ENCODE measurements at places on chromosomes 2 and 18. TPM values are rescaled to one million over a fixed set of nuclear protein-coding genes. Genes with fewer than 3 reads are reported as not detected.

The CLEC4F gene
- 0.13 TPM for total RNA-seq

The SLC40A1 gene
- 40.3 TPM for total RNA-seq

The KCNIP3 gene
- total RNA-seq, result 15.8 TPM

- no peaks in the 10 kb centered on the region for H3K27me3 ChIP-seq
- no peak for DNase-seq
- H3K36me3 ChIP-seq, result no peaks in the 10 kb centered on the region
- H3K4me1 ChIP-seq, result no peaks in the 10 kb centered on the region
These were observed 495.9 kb downstream of the IRS1 start for GRCh38 chr2:226303707-226304106.

- peaks cover 21% of the 10 kb centered on the region for H3K4me1 ChIP-seq
- no peak overlapping the region for H3K4me3 ChIP-seq
- DNase-seq, result no peak
- no peaks in the 10 kb centered on the region for H3K36me3 ChIP-seq
- no peak overlapping the region for H3K27ac ChIP-seq
These were observed 9.8 kb upstream of the MGAT5 start for GRCh38 chr2:134244086-134244485.

DNA sequence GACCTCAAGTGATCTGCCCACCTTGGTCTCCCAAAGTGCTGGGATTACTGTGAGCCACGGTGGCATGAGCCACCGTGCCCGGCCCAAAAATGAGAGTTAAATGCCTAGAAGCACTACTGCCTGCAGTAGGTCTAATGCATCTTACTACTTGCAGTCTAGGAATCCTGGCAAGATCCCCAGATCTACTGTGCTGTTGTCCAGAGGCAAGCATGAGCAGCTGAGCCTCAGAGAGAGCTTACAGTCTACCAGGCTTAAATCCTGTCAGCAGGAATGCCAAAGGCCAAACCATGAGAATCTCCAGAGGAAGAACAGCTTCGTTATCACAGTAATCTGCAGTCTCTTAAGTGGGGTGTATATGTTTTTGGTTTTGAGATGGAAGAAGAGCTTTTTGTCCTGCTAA, 54.4 kb downstream of the XRCC5 start:
- DNase-seq, result no peak
- H3K27ac ChIP-seq, result no peak overlapping the region
- no peaks in the 10 kb centered on the region for H3K27me3 ChIP-seq
- H3K4me3 ChIP-seq, result no peak overlapping the region

GRCh38 chr18:9066817-9067306, 35.6 kb upstream of the NDUFV2 start:
- no peaks in the 10 kb centered on the region for H3K27me3 ChIP-seq
- no peak overlapping the region for H3K4me3 ChIP-seq
- H3K4me1 ChIP-seq, result no peaks in the 10 kb centered on the region

- no peak overlapping the region for H3K4me3 ChIP-seq
- DNase-seq, result no peak
- H3K36me3 ChIP-seq, result no peaks in the 10 kb centered on the region
- no peaks in the 10 kb centered on the region for H3K27me3 ChIP-seq
- no peak overlapping the region for H3K27ac ChIP-seq
These were observed 312.4 kb downstream of the DCC start for GRCh38 chr18:52652391-52652790.

DNA sequence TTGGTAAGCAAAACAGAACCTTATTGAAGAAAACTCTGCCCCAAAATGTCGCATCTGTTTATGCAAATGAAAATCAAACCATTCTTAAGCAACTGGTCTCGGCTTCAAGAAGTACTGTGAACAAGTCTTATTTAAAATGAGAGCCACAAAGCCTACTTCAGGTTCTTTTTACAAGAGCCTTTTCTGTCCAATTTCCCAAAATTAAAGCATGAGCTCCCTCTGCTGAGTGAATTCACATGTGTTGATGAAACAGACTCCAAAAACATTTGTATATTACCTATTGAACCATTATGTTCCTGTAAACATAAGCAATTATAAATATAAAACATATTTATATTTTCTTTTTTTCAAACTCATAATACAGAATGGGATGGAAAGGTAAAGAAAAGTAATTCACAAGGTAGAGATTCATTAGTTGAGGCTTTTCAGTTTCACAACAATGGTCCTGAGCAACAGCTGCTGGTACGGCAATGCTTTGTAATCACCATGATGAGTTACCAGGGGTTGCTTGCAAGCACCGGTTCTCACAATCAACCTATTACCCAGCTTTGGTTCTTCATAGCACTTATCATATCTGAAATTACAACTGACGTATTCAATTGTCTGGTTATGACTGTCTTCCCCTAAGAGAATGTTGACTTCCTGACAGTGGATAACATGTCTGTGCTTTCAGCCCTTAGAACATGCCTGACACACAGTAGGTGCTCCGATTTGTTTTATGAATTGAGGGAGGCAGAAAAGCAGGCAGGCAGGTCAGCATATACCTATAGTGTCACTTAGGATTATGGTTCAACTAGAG, 108.4 kb upstream of the BZW1 start:
- peaks cover 8% of the 10 kb centered on the region for H3K27me3 ChIP-seq
- H3K4me3 ChIP-seq, result no peak overlapping the region
- H3K4me1 ChIP-seq, result no peaks in the 10 kb centered on the region
- no peak for DNase-seq
- no peak overlapping the region for H3K27ac ChIP-seq
- no peaks in the 10 kb centered on the region for H3K36me3 ChIP-seq

DNA sequence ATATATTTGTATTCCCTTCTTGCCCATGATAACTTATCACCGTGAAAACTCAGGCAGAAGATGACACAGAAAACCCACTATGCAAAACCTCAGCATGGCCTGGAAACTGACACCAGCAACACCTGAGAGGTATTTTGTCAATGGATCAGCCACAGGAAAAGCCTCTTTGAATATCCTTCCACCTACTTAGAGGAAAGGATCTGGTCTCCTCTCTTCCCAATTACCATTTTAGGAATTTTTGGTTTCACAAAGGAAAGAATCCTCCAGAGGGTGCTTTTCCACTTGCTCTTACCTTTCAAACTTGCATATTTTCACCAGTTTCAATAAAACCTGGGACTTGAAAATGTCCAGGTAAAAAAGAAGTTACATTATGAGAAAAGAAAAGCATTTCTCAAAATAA, 20.0 kb upstream of the MEIS1 start:
- no peaks in the 10 kb centered on the region for H3K27me3 ChIP-seq
- H3K36me3 ChIP-seq, result no peaks in the 10 kb centered on the region
- no peaks in the 10 kb centered on the region for H3K4me1 ChIP-seq
- DNase-seq, result no peak

DNA sequence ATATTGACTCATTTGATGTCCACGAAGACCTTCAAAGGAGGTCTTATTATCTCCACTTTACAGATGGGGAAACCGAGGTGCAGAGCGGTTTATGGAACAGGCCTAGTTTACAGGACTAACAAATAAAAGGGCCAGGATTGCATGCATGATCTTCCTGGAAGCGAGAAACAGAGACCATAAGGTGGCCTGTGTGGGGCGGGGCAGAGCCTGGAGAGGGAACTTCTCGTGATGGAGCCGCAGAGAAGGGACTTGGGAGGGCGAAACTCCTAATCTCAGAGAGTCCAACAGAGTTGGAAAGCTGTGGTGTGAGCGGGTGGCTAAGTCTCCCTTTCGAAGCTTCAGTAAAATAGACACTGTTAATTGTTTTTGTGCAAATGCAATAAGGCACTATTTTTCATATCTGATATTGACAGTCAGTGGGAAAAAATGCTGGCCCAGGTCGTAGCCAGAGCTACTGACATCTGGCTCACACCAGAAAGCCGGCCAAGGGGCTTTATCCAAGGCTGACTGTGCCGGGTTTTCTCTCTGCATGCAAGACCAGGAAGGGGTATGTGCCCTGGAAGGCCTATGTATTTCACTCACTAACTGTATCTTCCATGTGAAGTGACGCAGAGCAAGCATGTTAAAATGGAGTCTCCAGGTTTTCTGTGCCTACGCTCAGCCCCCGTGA, 4.5 kb downstream of the INPP5D start:
- no peak for DNase-seq
- no peaks in the 10 kb centered on the region for H3K36me3 ChIP-seq
- H3K4me1 ChIP-seq, result peaks cover 43% of the 10 kb centered on the region
- H3K27ac ChIP-seq, result no peak overlapping the region
- no peak overlapping the region for H3K4me3 ChIP-seq

GRCh38 chr2:105789745-105790460, 45.2 kb downstream of the NCK2 start:
- H3K4me3 ChIP-seq, result no peak overlapping the region
- H3K36me3 ChIP-seq, result no peaks in the 10 kb centered on the region
- no peak for DNase-seq
- peak overlapping the region; percentile 63 for H3K27ac ChIP-seq

DNA sequence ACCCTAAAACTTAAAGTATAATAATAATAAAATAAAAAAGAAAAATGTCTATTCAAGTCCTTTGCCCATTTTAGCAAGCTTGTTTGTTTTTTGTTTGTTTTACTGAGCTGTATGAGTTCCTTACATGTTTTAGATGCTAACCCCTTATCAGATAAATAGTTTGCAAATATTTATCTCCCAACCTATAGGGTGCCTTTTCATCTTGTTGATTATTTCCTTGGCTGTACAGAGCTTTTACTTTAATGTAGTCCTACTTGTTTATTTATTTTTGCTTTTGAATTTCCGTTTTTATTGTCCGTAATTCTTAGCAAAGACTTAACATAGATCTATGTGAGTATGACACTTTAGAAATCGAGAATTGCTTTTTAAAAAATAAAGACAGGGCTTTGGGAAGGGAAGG, 17.8 kb downstream of the PXDN start:
- H3K4me1 ChIP-seq, result peaks cover 38% of the 10 kb centered on the region
- no peak overlapping the region for H3K27ac ChIP-seq
- no peaks in the 10 kb centered on the region for H3K36me3 ChIP-seq
- H3K27me3 ChIP-seq, result no peaks in the 10 kb centered on the region
- no peak overlapping the region for H3K4me3 ChIP-seq
- no peak for DNase-seq

DNA sequence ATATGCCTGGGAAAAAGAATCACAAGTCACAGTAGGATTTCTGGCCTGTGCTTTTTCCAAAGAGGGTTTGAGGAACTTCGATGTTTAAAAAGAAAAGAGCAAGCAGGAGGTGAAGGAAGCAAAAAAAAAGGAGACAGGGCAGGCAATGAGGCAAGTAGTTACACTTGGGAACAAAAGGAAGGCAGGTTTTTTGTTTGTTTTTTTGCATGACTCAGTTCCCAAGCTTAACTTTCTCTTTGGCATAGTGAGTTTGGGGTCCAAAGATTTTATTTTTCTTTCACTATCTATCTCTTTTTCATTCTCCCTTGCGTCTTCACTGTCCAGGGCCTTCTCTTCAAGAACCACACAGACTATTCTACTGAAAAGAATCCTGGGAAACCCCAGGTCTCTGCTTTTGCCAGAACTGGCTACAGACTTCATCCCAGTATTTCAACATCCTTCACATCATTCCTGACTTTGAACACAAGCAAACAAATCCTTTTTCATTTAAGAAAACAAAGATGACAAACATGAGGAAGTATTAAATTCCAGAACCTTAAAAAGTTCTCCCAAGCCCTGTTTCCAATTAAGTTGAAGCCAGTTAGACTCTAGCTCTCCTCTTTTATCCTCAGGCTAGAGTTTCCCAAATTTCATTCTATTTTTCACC, 210.7 kb upstream of the RND3 start:
- H3K4me3 ChIP-seq, result no peak overlapping the region
- no peaks in the 10 kb centered on the region for H3K27me3 ChIP-seq
- DNase-seq, result no peak
- H3K27ac ChIP-seq, result no peak overlapping the region
- H3K36me3 ChIP-seq, result no peaks in the 10 kb centered on the region

DNA sequence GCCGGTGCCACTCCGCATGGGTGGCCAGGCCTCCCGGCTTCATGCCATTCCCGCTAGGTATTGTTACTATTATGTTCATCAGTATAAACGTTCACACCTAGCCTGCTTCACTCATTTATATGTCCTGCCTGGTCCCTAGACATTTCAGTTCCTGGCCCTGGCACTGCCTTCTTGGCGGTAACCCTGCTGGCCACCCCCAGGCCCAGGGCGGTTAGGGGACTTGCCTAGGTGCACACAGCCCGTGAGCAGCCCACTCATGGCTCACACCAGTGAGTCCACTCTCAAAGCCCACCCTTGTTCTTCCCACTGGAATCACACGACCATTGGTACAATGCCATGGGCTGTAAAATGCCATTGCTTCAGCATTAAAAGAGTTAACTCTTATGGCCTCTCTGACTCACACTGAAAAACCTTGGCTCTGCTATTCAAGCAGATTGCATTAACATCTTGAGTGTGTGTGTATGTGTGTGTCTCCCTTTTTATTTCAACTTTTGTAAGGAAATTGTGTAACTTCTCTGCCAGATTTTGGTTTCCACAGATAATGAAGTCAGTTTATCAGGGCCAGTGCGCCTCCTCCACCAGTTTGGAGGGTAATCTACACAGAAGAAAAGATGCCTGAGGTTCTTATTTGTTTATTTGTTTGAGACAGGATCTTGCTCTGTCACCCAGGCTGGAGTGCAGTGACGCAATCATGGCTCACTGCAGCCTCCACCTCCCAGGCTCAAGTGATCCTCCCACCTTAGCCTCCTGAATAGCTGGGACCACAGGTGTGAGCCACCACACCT, 74.2 kb downstream of the RAB31 start:
- DNase-seq, result no peak
- H3K27ac ChIP-seq, result peak overlapping the region; percentile 21
- no peak overlapping the region for H3K4me3 ChIP-seq
- H3K27me3 ChIP-seq, result no peaks in the 10 kb centered on the region
- H3K4me1 ChIP-seq, result peaks cover 17% of the 10 kb centered on the region

DNA sequence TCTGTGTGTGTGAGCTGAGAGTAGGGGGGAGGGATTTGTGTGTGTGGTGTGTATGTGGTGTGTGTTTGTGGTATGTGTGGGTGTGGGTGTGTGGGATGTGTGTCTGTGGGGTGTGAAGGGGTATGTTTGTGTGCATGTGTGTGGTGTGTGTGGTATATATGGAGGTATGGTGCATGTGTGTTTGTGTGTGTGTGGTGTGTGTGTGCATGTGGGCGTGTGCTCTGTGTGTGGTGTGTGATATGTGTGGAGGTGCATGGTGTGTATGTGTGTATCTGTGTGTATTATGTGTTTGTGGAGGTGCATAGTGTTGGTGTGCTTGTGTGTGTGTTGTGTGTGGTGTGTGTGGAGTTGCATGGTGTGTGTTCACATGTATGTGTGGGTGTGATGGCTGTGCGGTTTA, 106.0 kb downstream of the CMPK2 start:
- H3K27me3 ChIP-seq, result no peaks in the 10 kb centered on the region
- no peaks in the 10 kb centered on the region for H3K4me1 ChIP-seq
- peak; percentile 85 for DNase-seq

DNA sequence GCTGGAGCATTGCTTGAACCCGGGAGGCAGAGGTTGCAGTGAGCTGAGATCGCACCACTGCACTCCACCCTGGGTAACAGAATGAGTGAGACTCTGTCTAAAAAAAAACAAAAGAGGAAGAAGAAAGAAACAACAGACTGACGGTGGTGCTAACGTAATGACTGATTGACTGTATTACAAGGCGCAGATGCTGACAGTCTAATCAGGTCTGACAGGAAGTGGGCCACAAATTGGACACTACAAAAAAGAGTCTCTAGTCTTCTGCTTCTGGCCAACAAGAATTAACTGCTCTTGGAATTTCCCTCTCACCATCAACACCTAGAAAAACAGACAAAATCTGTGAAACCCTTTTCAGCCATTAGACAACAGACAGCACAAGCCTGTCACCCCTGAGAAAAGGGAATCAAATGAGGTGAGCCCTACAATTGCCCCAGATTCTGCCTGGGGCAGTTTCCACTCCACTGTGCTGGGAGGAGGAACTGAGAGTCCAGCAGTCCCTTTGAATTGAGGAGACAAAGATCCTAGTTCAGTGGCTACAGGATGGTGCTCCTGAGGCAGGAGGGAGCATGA, 43.3 kb downstream of the SNED1 start:
- H3K4me1 ChIP-seq, result peaks cover 3% of the 10 kb centered on the region
- no peak overlapping the region for H3K27ac ChIP-seq
- H3K4me3 ChIP-seq, result no peak overlapping the region
- H3K27me3 ChIP-seq, result peaks cover 4% of the 10 kb centered on the region
- peaks cover 7% of the 10 kb centered on the region for H3K36me3 ChIP-seq

All from esophagus muscularis mucosa (tissue), 4 donors.